ENCODE measurements at places on chromosomes 5 and 9.

GRCh38 chr5:139961435-139962157 lies 81.5 kb downstream of the NRG2 start:
- DNase-seq = no peak

DNA sequence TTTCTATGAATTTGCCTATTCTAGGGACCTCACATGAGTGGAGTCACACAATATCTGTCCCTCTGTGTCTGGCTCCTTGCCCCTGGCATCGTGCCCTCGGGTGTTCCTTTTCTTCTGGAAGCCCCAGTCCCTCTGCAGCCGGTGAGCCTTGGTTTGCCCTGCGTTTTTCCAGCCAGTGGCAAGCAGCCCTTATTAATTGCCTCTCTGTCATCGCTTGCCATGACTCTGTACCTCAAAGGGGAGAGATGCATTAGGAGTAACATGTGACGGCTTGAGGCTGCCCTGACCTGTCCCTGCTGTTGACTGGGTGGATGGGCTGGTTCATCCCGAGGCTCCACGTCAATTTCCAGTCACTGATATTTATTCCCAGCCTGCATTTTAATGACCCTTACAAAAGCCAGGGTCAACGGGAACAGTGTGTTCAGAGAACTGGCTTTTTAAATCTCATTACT lies 87.3 kb downstream of the CFAP90 start:
- no peak for DNase-seq

DNA sequence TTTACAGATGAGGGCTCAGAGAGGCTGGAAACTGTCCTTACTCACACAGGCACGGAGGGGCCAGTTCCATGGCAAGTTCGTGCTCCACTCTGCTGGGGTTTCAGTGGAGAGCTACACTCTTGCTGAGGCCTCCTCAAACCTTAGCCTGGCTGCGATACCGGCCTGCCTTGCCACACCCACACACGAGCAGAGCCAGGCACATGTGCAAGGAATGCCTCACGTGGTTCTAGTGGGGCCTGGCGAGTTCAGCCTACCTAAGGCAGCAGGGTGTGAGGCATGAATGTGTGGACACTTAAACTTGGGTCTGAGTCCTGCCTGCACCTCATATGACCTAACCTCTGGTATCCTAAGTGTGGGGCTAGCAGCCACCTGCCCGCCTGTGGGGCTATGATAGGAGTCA lies 21.5 kb upstream of the PRDM12 start:
- DNase-seq = no peak

- no peak for DNase-seq
Measured at GRCh38 chr5:77225531-77225930, 15.1 kb downstream of the PDE8B start.

- no peak for DNase-seq
Measured at GRCh38 chr9:136739509-136739908, 3.2 kb downstream of the LCN10 start.

Measured in D341Med (cell line).